ENCODE measurements at places on chromosomes 7 and 10. TPM values are rescaled to one million over a fixed set of nuclear protein-coding genes. Genes with fewer than 3 reads are reported as not detected.

The TRIM24 gene
- total RNA-seq: 36.4 TPM

The HNRNPF gene
- 63.2 TPM for total RNA-seq

The CTAGE4 gene
- not detected for total RNA-seq

The HOXA3 gene
- total RNA-seq: 12.2 TPM

The FKBP9 gene
- 73.5 TPM for total RNA-seq

The DDC gene
- not detected for total RNA-seq

The AMZ1 gene
- 0.02 TPM for total RNA-seq

The C7orf57 gene
- 0.06 TPM for total RNA-seq

The TRIM56 gene
- total RNA-seq: 6.7 TPM

The FAM25G gene
- total RNA-seq: 0.63 TPM

The EGR2 gene
- 1.3 TPM for total RNA-seq

The C10orf105 gene
- total RNA-seq: not detected

- no peak for DNase-seq
These were observed 60.8 kb downstream of the MDH2 start for GRCh38 chr7:76108540-76109233.

DNA sequence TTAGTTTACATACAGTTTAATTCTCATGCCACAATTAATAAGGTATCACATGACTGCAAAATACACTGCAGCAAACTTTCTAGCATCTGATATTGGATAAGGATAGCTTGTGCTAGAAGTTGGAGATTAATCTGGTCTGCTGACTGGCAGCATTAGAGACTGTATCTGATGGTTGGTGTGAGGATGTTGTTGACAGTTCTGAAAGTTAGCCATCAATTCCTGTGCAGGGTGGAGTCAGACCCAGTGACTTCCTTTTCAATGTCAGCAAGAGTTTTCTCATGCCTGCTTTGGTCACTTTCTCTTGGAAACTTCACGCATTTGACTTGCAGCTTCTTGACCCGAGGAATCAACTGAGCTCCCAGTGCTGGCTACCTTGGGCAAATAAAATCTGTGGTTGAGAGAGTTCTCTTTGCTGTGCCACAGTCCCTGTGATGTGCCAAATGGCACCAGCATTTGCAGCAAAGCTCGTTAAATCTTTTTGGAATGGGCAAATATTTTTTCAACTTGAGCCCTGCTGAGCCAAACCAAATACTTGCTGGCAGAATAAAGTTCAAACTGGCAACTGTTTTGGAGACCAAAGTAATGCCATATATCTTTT, 233.0 kb downstream of the TRIL start:
- no peak for DNase-seq

- no peak for DNase-seq
These were observed 70.7 kb downstream of the ARHGAP22 start for GRCh38 chr10:48533951-48534720.

- no peak for DNase-seq
These were observed 61.2 kb upstream of the ODAD2 start for GRCh38 chr10:28060031-28060607.

DNA sequence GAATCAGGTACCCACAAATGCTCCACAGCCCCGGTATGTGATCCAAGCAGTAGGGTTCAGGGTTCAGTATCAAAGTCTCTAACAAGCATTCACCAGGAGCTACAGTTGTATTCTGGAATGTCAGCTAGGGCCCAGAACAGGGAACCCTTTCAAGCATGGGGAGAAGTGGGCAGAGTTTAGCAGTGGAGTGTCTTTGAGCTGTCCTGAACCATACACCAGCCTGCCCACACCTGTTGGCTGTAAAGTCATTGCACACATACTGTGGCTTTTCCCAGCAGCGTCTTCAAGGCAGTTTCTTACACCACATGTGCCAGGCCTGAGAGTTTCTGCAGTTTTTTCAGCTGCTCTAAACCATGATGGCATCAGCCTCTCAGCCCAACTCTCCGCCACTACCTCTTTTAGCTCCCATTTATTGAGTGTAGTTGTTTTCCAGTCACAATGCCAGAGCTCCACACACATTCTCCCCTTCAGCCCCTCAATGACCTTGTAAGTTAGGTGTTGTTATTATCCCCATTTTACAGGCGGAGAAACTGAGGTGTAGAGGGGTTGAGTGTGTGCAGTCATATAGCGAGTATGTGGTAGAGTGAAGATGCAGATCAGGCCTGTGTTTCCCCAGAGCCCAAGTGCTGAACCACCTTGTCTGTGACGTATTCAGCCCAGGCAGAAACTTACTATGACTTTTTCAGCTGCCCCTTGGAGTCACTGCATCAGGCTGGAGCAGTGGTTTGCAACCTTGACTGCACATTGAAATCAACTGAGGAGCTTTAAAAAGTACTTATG, 83.1 kb downstream of the CHN2 start:
- peak; percentile 58 for DNase-seq

- peak; percentile 66 for DNase-seq
These were observed 6.1 kb downstream of the CHST3 start for GRCh38 chr10:71970331-71970730.

DNA sequence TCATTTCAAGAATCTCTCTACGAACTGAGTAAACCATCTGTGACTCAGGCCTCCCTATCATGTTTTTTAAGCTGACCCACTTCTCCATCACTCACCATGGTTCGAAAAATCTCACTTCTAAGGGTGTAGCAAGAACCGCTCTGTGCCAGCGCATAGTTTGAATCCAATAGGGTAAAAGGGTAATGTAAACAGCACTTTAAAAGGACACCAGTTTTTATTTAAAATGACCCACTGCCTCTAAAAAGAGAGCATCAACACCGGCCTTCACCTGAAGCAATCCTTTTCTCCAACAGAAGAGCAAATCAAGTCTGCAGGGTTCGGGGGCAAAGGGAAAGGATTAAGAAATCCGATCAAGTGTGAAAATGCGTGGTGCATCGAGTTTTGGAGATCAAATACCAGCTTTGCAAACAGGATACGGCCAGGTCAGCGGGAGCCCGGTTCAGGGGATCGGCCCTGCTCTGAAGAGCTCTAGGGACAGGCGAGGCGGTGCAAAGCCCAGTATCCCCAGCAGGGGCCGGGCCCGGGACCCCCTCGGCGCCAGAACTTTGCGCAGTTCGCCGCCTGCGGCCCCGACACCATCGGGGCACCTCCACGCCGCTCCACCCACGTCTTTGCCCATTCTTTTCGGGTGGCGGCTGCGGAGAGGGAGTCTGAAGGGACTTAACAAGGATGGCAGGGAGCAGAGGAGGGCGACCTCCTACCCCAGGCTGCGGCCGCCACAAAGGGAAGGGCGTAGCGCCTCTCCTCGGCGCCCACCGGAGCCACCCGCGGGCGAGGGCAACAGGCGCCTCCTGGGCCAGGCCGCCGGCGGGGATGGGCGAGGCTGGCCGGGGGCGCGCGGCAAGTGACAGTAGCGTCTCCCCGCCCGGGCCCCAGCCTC, 842 bp downstream of the NMT2 start:
- peak; percentile 70 for DNase-seq

GRCh38 chr10:796233-796632, 106.8 kb upstream of the DIP2C start:
- DNase-seq: no peak

- DNase-seq: peak; percentile 67
These were observed 2.1 kb upstream of the FLNC start for GRCh38 chr7:128827971-128828711.

DNA sequence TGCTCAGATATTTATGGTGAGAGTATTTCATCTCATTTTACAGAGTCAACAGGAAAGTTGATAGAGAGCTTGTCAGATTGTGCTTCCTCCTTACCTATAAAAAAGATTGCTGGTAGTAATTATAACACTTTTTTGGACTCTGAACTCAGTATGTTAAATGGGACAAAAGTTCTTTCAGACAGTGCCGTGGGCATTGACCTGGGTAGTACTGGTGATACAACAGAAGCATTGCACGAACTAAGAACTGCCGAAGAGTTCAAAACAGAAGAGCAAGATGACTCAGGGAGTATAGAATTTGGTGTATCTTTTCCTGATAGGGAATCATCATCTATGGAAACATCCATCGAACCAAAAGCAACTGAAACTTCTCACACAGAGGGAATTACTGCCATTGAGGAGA, 58.6 kb downstream of the LOXL4 start:
- DNase-seq: no peak

GRCh38 chr7:49839863-49840645, 66.6 kb downstream of the VWC2 start:
- no peak for DNase-seq

GRCh38 chr7:151756866-151757265, 120.0 kb downstream of the PRKAG2 start:
- peak; percentile 35 for DNase-seq

- no peak for DNase-seq
These were observed 85.3 kb upstream of the UNC5B start for GRCh38 chr10:71127104-71127503.

GRCh38 chr10:32149252-32149955, 93.2 kb upstream of the KIF5B start:
- DNase-seq: peak; percentile 72

DNA sequence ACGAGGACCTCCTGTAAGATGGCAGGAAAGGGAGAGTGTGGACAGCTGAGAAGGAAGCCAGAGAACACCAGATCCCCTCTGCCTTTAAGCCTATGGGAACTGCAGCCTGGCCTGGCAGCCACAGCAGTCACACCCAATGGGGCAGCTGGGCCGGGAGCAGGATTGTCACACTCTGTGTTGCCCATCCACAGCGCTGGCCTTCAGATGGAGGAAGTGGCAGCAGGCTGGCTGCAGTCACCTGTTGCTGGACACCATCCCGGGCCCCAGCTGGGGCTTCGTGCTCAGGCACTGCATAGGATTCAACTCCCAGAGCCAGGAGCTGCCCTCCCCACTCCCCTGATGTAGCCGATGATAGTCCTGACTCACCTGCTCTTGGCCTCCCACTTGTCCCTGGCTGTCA, 114.4 kb downstream of the COL13A1 start:
- no peak for DNase-seq

GRCh38 chr7:131540491-131541162, 15.8 kb downstream of the PODXL start:
- DNase-seq: no peak

- DNase-seq: peak; percentile 59
These were observed 882 bp downstream of the DLX6 start for GRCh38 chr7:97006055-97006815.

- no peak for DNase-seq
These were observed 713 bp downstream of the IMMP2L start for GRCh38 chr7:111561654-111561903.

DNA sequence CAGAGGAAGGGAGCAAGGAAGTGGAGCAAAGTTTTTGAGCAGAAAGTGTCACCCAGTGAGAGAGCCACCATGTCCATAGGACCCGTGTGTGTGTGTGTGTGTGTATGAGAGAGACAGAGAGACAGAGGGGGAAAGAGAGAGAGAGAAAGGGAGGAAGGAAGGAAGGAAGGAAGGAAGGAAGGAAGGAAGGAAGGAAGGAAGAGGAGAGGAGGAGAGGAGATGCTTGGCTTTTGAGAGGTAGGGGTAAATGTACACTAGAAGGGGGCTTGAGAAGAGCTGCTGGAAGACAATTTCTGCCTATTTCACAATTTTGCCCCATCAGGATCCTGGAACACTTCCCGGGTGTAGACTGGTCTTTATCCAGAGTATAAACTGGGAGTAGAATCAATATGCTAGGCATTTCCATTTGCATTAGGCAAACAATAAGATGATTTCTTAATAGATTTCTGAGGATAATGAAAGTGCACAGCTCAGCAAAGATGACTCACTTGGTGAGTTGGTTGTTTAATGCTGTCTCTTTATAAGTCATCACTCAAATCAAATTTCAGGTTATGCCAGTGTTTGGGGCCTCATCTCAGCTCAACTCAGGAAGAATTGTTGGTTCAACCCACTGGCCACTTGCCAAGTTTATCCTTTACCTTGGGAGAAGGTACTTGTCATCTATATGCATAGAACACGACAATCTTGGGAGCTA, 70.0 kb upstream of the FAM13C start:
- no peak for DNase-seq

- DNase-seq: no peak
These were observed 5.2 kb downstream of the PDLIM1 start for GRCh38 chr10:95285556-95285955.

DNA sequence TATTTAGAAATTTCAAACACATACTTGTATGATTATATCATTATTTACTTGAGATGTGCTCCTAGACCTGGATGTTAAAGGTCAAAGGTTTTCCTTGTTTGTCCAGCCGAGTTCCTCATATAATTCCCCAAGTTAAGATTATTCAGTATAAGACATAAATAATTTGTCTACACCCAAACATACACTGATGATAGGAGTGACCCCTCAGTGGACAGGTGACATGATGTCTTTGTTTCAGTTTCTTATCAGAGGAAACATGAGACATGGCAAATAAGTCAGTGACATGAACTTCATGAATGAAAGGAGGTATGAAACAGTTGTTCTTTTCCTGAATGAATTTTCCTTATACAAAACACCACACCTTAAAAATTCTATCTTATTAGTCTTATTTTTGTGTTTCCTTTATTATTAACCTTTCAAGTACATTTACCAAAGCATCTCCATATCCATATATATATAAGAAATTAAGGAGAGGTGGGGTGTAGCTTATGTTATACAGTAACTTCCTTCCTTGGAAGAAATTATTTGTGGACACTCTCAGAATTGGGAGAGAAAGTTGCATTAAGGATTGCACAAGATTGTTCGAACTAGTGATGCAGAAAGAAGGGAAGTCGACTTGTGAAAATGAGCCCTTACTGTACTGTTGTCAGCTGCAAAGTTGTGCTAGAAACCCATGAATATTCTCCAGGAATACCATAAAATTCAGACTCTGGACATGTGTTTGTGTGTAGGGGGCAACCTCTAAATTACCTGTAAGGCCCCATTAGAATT, 60.5 kb downstream of the POM121L12 start:
- DNase-seq: no peak
